ENCODE measurements at places on chromosomes 4 and X.

DNA sequence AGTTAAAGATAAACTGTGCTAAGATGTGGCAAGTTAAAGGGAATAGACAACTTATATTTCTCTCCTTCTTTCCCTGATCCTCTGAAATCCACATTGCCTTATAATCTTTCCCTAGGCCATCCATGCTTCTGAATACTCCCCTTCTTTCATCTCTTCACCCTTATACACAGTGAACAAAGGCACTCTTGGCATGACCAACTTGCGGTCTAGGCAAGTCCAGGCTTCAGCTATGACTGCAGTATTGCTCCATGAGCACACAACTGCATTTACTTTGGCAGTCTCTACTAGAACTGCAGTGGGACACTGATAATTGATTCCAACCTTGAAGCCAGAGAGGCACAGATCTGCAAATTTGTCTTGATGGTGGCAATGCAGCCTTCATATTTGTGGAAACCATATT is 24.2 kb upstream of the UBA6 start:
- DNase-seq: no peak

DNA sequence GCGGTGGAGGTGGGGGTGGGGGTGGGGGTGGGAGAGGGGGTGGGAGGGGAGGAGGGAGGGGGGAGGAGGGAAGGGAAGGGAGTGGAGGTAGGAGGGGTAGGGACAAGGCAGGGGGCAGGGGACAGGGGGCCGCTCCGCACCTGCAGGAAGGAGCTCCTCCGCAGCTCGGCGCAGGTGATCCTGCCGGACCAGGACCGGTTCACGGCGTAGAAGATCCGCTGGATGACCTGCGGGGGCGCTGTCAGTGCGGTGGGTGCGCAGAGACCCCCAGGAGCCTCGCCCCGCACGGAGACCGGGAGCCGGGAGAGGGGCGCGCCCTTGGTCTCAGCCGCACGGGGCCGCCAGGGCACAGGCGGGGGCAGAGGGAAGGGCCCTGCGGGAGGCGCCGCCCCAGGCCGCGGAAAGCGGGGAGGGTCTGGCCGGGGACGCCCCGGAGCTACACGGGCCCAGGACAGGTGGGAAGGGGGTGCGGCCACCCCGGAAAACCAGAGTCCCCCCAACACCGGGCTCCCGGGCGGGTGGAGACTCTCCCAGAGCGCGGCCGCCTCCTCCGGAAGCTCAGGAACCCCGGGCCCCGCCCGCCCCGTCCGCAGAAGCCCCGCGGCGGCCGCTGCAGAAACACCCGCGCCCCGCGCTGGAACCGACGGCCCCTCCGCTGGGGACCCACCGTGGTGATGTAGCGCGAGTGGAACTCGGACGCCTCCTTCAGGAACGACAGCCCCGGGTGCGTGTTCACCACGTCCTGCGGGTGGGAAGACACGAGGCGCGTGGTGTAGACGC is 27.6 kb upstream of the GTPBP6 start:
- no peak for DNase-seq

DNA sequence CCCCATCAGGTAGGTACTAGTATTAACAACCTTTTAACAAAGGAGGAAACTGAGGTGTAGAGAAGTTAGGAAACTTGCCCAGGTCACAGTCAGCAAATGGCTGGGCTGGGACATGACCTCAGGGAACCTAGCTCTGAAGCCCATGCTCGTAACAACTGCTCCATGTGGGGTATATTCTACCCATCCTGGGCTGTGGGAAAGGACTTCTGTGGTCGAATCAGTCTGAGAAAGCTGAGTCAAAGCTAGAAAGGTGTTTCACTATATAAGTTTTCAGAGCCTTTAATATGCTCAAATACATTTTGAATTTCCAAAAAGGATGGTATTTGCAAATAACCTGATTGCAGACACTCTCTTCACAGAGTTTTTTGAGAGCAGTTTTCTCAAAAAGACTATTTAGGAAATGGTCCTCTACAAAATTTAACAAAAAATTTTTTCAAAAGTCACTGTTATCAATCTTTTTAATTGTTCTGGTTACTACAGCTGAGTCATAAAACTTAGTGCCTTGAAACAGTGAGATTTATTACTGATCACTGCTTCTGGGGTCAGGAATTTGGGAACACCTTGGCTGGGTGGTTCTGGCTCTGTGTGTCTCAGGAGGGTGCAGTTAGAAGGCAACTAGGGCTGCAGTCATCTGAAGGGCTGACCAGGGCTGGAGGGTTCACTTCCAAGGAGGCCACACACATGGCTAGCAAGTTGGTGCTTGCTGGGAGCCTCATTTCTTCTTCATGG is 53.6 kb downstream of the NSG1 start:
- no peak for DNase-seq

DNA sequence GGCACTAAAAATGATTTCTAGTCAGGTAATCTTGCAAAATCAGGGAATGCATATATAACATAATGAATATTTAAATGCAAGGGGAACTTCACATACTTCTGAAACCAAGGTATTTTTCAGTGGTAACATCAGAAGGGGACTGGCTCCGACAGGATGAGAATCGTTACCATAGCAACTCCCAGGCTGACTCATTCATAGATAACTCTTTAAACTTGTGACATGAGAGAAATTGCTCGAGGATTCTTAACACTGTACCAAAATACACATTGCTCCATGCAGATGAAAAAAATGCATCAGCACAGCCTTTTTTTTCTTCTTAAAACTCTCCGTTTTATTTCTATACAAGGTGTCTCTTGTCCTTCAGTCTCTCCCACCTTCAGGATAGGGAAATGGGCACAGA is 114.3 kb downstream of the GABRB1 start:
- no peak for DNase-seq

- DNase-seq: no peak
Observed at GRCh38 chr4:32140636-32141035, 1420.5 kb downstream of the PCDH7 start.

- DNase-seq: no peak
Observed at GRCh38 chrX:2526390-2526789, 25.6 kb upstream of the DHRSX start.

GRCh38 chr4:72109959-72110497 is 78.2 kb downstream of the NPFFR2 start:
- no peak for DNase-seq
